ENCODE measurements at places on chromosomes 5 and 9. TPM values are rescaled to one million over a fixed set of nuclear protein-coding genes. Genes with fewer than 3 reads are reported as not detected.
A peak's percentile ranks its signal among the peaks of the same experiment; 100 is the strongest.

TLX3 gene
- not detected for total RNA-seq

PCDHB1 gene
- not detected for total RNA-seq

- H3K4me1 ChIP-seq = no peaks in the 10 kb centered on the region
- H3K36me3 ChIP-seq = peaks cover 6% of the 10 kb centered on the region
- H3K27ac ChIP-seq = no peak overlapping the region
- H3K4me3 ChIP-seq = no peak overlapping the region
- DNase-seq = peak; percentile 46
- H3K27me3 ChIP-seq = no peaks in the 10 kb centered on the region
These were observed 67.7 kb upstream of the LRRTM2 start for GRCh38 chr5:138942861-138943260.

DNA sequence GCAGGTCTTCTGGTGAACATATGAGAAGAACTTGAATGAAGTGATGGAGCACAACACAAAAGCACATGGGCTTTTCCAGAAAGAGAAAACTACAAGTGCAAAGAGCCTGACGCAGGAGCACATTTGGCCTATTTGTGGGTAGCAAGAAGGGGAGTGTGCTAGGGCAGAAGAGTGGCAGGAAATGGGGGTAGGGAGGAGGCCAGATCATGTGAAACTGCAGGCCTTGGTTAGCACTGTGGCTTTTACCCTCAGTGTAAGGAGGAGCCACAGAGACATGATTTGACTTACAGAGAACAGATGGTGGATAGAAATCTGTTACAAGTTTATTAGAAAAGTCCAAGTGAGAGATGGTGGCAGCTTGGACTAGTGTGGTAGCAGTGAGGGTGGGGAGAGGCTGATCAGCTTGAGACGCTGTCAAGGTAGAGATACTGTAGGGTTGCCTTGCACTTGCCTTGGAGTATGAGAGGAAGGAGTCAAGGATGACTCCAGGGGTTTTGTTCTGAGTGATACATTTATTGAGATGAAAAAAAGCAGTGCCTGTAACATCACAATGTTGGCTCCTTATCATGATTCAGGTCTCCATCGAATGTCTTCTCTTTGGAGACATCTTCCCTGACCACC is 126.7 kb downstream of the PPP2R2B start:
- H3K4me3 ChIP-seq = no peak overlapping the region
- H3K27me3 ChIP-seq = no peaks in the 10 kb centered on the region
- H3K36me3 ChIP-seq = no peaks in the 10 kb centered on the region
- peaks cover 5% of the 10 kb centered on the region for H3K4me1 ChIP-seq

CCDC192 gene
- 1.3 TPM for total RNA-seq

DNA sequence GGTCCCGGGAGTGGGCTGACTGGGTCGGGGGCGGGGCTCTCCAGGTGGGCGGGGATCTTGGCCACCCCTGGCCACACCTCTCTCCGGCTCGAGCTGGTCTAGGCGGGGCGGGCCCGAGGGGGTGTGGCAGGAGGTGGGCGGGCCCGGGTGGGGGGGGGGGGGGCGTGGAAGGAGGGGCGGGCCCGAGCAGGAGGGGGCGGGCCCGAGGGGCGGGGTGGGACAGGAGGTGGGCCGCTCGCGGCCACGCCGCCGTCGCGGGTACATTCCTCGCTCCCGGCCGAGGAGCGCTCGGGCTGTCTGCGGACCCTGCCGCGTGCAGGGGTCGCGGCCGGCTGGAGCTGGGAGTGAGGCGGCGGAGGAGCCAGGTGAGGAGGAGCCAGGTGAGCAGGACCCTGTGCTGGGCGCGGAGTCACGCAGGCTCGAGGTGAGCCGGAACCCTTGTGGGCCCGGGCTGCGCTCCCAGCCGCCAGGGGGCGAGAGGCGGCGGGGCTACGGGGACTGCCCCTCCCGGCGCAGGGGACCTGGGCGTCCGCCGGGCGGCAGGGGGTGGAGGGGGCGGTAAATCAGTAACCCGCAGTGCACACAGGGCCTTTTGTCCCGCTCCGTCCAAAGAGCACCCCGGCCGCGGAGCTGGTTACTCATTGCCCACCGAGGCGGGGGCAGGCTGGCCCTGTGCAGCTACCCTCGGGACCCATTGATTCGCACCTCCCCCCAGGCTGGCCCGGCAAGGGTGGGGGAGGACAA is at the start of gene FGFR4:
TSS of gene FGFR4 (plus strand) at position 262 of the 744 bp plus-strand sequence. CDS start 2,688 bp downstream, outside the sequence.
- no peaks in the 10 kb centered on the region for H3K27me3 ChIP-seq
- no peaks in the 10 kb centered on the region for H3K4me1 ChIP-seq
- H3K27ac ChIP-seq = peak within 1 kb of the TSS; percentile 38
- peak; percentile 98 for DNase-seq

GRIA1 gene
- 0.38 TPM for total RNA-seq

SPATA31D4 gene
- not detected for total RNA-seq

Data from endodermal cell (in vitro differentiated cells).